ENCODE measurements at places on chromosomes 2 and 18.

GRCh38 chr2:150672311-150672710 is 184.8 kb upstream of the RND3 start:
- no peak for DNase-seq

DNA sequence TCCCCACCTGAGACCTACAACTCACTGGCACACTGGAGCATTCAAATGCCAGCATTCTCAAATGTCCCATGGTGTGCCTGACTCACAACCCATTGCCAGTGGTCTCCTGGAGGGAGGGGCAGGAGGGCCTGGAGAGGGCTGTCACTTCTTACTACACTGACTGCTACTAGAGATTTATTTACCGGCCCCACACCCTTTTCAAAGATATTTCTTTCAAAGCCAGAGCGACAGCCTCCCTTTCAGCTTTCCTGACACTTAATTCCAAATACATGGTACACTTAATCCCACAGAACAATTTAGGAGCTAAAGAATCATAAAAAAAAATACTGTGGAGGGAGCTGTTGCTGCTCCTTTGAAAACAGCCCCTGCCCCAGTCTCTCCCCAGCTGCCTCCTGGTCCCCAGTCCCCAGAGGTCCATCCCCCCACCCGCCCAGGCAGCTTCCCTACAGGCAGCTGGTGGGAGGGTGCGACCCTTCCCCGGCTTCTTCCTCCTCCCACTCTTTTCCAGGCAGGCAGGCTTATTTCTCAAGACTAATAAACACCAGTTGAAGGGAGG is 129.1 kb upstream of the SMAD2 start:
- no peak for DNase-seq

DNA sequence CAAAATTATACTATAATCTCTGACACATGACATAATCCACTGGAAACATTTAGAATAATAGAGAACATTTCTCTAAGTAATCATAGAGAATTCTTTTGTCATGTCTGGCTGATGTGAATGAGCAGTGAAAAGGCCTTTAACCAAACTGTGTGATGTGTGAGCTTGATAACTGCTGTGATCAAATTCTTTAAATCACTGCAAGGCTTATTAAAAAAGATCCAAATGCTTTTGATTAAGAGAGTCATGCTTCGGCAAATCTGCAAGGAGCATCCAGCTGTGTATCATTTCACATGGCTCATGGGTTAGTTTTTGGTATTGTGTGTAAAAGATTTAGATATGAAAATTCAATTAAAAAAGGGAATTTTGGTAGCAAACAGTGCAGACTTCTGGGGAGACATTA is 58.6 kb upstream of the TFPI start:
- DNase-seq = no peak

DNA sequence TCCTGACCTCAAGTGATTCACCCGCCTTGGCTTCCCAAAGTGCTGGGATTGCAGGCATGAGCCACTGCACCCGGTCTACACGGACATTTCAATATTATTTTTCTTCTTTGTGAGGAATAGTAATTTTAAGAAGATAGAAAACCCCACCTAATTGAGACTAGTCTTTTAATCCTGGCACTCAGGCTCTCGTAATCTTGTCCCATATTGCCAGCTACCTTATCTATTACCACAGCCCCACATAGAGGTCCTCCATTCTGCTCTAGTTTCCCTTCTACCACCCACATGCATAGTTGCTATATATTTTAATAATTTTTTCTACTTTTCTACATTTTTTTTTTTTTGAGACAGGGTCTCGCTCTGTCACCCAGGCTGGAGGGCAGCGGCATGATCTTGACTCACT is 9.5 kb upstream of the USP14 start:
- no peak for DNase-seq

- DNase-seq = no peak
These were observed 66.6 kb downstream of the MYL12B start for GRCh38 chr18:3328532-3328931.

DNA sequence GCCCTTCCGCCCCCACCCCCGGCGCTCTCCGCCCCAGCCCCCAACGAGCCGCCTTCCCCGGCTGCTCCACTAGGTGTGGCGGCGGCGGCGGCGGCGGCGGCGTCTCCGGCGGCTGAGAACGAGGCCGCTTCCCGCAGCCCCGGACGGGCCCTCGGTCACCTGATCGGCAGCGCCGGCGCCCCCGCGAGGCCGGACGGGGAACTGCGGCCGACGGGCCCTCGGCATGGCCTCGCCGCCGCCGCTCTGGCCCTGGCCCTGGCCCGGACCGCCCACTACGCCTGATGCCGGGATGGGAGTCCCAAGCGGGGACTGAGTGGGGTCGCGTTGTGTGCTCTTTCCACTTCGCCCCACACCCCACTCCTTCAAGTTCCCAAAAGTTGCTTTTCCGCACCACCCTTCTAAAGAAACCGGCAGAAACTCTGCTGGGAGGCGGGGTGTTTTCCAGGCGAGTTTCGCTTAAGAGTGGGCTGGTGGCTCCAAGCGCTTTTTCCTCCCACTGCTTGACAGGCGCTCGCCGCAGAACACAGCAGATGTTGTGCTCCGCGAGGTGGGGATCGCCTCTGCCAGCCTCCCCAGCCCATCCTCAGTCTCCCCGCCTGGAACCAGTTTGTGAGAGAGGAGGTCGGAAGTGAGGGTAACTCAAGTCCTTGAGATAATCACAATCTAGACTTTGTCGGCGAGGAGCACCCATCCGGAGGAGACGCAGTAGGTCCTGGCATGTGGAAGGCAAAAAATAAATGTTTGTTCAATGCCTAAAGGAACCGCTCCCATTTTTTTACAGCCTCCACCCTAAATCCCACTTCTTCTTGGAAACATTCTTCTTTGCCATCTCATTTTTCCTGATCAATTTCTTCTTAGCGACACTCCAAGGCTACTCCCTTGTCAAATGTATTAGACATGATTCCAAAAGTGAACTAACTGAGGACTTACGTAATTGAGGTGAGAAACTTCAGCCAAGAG is at the start of gene NCKAP1:
Gene NCKAP1, minus strand, starts transcription at position 117 of the 960 bp plus-strand sequence. CDS start 358 bp downstream, outside the sequence.
- DNase-seq = peak; percentile 48

GRCh38 chr2:16314001-16314400 is 351.6 kb downstream of the CYRIA start:
- no peak for DNase-seq

DNA sequence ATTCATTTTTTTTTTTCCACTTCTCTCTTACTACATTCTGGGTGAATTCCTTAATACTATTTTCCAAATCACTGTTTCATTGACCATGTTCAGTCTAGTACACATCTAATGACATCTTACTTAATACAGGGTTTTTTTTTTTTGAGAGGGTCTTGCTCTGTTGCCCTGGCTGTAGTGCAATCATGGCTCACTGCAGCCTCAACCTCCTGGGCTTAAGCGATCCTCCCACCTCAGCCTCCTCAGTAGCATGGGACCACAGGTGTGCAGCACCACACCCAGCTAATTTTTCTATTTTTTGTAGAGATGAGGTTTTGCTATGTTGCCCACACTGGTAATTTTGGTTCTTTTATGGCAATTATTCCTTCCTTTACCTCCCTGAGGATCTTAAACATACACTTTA is 29.4 kb downstream of the FBXO11 start:
- no peak for DNase-seq

DNA sequence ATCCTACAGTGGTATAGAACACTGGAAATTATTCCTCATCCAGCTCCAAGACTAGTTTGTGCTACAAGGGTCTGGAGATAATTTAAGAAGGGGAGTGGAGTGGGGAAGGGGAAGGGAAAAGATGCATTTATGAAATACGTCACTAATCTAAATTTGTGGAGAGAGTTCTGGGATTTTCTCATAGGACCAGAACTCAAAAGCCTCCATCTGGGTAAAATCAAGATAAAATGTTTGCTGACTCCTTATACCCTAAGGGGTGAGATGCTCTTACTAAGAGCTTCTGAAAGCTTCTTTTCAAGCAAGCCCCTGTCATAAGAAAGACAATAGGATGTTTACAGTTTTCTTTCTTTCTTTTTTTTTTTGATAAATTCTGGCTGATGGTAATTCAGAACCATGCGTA is 88.5 kb upstream of the RBMS1 start:
- no peak for DNase-seq
